ENCODE measurements at places on chromosomes 3 and 15.

DNA sequence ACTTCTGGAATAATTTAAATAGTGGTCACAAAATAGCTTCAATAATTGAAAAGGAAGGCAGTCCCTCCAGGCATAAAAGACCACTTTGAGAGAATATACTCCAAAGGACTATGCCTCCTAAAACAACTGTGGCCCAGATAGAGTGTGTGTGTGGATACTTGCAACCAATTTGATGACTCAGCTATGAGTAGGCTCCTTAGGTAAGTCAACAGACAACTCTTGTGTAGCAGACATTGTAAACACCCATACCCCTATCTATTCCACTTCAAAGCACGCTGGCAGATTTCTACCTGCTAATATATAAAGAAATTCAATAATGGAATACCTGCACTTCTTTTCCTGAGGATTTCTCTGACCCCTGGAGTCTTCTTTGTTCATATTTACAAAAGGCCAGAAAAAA lies 254.5 kb downstream of the NEK10 start:
- no peak for DNase-seq

- DNase-seq: no peak
These were observed 9.5 kb downstream of the EDEM1 start for GRCh38 chr3:5197022-5197421.

GRCh38 chr3:157182879-157183278 lies 22.9 kb upstream of the CCNL1 start:
- DNase-seq: no peak

DNA sequence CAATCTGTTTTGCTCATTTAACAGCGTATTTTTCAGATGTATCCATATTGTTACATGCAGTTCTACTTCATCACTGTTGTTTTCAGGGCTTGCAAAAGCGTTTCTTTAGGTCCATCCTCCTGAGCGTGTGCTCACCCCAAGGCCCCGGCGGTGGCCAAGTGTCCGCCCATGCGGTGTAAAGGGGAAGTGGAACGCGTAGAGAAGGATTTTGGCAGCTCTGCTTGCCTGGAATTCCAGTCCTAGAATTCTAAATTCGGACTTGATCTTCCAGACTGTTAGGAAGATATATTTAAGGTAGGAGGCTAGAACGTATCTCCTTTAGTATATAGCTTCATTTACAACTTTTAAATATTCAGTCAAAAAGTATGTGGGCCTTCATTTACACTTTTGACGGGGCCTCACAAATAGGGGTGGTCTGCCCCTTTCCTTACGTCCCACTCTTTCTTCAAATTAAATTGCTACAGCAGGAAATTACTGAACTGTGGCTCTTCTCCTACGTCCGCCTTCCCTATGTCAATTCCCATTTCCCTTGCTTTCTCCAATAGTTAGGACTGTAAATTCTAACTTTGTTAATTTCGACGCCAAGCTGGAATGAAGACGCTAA lies 609 bp upstream of the TBC1D23 start:
- DNase-seq: no peak

DNA sequence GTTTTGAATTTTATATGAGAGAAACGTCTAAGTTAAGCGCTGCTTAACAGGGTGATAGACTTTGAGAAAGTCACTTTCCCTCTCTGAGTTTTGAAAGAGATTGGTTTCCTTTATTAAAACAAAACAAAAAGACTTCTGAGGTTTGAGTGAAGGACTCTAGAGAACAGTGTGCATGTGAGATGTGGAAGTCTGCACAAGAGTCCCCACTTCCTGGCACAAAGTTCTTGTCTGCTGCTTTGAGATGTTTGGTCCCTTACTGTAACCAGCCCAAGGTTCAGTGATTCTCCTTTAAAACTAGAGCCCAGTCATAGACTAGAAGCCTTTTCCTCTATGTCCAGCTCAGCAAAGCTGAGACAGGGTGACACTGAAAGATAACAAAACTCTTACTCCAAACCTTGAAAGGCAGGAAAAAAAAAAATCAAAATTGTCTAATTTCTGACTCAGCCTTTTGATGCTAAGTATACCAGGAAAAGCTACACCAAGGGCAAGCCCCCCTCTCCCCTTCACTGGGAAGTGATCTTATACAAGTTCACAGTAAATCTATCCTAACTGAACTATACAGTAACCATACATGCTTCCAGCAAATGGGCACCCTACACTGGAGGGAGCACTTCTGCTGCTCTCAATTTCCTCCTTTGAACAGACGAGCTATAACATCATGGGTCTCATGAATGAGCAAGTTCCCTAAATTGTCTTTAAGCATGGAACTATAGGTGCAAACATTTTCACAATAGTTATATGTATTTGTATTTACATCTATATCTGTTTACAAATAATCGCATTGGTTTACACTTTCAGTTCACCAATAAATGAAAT lies 2.3 kb downstream of the POPDC2 start:
- DNase-seq: no peak

DNA sequence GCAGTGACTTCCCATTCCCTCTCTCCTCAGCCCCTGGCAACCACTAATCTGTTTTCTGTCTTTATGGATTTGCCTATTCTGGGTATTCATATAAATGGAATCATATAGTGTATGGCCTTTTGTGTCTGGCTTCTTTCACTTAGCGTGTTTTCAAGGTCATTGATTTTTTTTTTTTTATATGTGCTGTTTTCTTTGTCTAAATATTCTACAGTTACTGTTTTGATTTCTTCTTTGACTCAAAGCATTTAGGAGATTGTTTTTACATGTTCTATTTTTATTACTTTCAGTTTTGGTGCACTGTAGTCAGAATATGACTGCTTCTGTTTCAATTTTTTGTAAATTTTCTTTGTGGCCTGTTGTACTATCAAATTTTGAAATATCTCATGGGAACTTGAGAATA lies 71.9 kb upstream of the RNU6-1 start:
- no peak for DNase-seq

GRCh38 chr3:16224325-16224724 lies 40.4 kb downstream of the DPH3 start:
- no peak for DNase-seq

DNA sequence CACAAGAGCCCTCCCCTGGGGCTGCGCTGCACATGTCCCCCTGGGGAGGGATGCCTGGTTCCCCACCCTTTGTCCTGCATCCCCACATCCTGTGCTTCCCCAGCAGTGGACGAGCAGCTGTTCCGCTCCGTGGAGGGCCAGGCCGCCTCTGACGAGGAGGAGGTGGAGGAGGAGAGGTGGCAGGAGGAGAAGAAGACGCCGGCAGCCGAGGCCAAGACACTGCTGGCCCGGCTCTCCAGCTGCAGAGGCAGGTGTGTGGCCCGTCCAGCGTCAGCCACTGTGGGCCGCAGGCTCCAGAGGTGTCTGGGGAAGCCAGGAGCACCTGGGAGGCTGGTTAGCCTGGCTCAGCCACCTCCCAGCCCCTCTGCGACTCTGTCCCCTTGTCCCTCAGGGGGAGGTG lies 27.9 kb upstream of the GP9 start:
- DNase-seq: no peak

- DNase-seq: no peak
These were observed 769 bp downstream of the C2CD4A start for GRCh38 chr15:62067448-62068044.

- no peak for DNase-seq
These were observed 260.9 kb downstream of the TIGIT start for GRCh38 chr3:114554731-114555130.

GRCh38 chr3:19363071-19363470 lies 214.8 kb downstream of the KCNH8 start:
- no peak for DNase-seq

GRCh38 chr15:74603789-74604705 lies 11.6 kb upstream of the CLK3 start:
- no peak for DNase-seq

- no peak for DNase-seq
These were observed 22.6 kb upstream of the EHD4 start for GRCh38 chr15:41994772-41995475.

- no peak for DNase-seq
These were observed 306.5 kb upstream of the CBLB start for GRCh38 chr3:106175276-106175675.

GRCh38 chr3:126349071-126349470 lies 8.1 kb downstream of the KLF15 start:
- no peak for DNase-seq

GRCh38 chr15:87045746-87046145 lies 966.1 kb downstream of the AGBL1 start:
- no peak for DNase-seq

- no peak for DNase-seq
These were observed 46.0 kb downstream of the MGLL start for GRCh38 chr3:127776347-127776746.

GRCh38 chr15:77867266-77868047 lies 210.1 kb downstream of the TBC1D2B start:
- DNase-seq: no peak

GRCh38 chr3:137325170-137325569 lies 367.4 kb downstream of the IL20RB start:
- DNase-seq: no peak

GRCh38 chr3:184377882-184378445 lies at the start of gene THPO:
Gene THPO (minus strand): TSS chr3:184378207. CDS start chr3:184376259, 1,948 bp downstream.
- DNase-seq: no peak

DNA sequence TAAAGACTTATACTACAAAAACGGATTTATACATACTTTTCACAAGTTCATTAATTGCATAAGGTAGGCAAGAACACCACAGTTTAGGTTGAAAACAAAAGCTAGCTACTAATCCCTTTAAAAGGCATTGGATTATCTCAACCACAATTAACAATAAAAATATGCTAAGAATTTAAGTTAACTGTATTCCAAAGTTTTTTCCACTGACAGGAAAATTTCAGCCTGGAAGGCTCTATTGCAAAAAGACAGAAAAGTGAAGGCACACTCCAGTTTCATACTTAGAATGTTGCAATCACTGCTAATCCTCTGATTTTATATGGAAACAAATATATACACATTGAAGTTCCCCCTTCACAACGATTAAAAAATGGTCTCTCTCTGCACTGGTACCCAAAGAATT lies 71.5 kb downstream of the TJP1 start:
- DNase-seq: no peak

DNA sequence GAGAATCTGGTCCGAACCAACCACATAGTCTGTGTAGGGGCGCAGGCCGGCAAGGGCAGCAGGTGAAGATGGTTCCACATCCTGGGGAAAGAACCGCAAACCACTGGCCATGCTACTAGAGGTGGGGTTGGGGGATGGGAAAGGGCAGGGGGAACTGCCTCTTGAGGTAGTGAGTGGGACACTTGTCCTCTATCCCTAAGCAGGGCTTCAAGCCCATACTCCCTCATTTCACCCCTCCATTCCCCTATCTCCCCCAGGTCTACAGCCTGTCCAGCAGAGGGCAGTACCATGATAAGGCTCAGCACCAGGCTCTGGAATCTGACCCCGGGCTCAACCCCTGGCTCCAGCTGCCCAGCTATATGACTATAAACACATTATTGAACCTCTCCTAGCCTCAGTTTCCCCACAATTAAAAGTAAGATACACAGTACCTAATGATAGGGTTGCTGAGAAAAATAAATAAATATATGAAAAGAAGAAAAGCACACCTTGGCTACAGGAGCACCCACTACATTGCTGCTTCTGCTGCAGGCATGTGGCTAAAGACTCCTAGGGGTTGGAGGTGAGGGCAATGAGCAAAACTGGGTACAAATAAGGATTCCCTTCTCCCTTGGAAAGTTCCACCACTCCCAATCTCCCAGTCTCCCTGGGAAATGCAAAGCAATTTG lies 6.3 kb downstream of the GORASP1 start:
- DNase-seq: no peak

DNA sequence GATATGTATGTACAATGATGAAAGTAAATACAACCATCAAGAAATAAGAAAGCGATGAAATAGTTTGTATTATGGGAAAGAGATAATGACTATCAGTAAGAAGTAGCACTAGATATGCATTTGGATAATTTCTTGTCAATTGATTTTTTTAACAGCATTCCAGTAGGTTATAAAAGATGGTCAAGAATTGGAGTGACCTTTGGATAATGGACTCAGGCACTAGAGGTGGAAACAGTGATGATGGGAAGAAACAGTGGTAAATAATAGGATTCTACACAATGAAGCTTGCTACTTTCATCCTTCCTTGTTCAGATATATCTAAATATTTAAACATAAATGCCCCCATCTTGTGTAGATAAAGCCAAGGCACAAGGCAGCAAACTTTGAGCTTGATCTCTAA lies 101.4 kb downstream of the GBE1 start:
- no peak for DNase-seq

- no peak for DNase-seq
These were observed at the start of gene RASSF1 for GRCh38 chr3:50340448-50341329. Gene RASSF1 (minus strand): TSS chr3:50340836. CDS start chr3:50340805, 31 bp downstream.

DNA sequence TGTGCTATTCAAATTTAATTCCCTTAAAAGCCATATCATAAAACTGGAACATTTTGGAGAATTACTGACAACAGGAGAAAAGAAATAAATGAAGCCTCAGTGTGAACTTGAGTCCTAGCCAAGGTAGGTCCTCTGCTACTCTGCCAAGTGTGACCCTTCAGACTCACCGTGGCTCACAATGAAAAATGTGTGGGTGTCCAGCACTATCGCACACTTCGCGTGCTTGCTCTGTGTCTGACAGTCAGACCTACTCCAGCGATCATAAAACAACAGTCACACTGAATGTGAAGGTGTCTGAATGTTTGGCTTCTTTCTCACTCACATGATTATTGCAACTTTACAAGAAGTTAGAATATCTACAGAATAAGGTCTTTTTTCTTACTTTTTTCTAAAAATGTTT lies 65.8 kb upstream of the TRA2B start:
- DNase-seq: no peak

- peak; percentile 18 for DNase-seq
These were observed 87.8 kb downstream of the RSL24D1 start for GRCh38 chr15:55108858-55109518.

DNA sequence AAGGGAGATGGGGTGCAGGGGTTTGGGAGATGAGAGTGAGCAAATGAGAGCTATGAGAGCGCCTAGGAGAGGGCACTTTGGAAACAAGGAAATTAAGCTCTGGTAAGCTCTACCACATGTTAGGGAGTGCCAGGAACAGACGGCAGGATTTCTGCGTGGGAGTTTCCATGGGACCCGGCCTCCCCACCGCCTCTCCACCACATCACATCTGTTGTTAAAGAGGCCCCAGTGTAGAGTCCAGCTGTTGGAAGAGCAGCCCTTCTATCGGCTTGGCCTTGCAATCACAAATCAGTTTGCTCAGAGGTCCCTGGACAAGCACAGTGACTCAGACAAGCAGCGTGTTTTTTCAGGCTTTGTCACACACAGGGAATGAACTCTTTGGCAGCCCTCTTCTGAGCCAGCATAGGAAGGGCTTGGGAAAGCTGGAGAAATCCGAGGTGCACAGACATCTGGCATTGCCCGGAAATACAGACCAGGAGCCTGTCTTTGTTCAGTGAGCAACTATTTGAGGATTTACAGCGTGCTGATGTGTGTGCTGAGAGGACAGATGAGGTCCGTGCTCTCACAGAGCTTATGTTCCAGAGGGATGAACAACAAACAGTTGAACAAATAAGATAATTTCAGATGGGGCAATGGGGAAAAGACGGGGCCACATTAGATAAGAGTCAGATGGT lies 370.6 kb upstream of the PROK2 start:
- no peak for DNase-seq

GRCh38 chr3:41001556-41001955 lies 197.7 kb upstream of the CTNNB1 start:
- DNase-seq: no peak

- DNase-seq: no peak
These were observed 2.9 kb downstream of the MCTP2 start for GRCh38 chr15:94234300-94234699.

GRCh38 chr15:94487635-94488034 lies 256.3 kb downstream of the MCTP2 start:
- DNase-seq: no peak

GRCh38 chr15:78944669-78945407 lies at the start of gene CTSH:
Gene CTSH (minus strand): TSS chr15:78945046. CDS start chr15:78944981, 65 bp downstream.
- DNase-seq: peak; percentile 50

All from stimulated activated CD8-positive, alpha-beta memory T cell treated with anti-CD3 and anti-CD28 coated beads, Interleukin-7, amount 100 ng/mL, for 1 hour (primary cell).